Activated naive CD4-positive, alpha-beta T cell (primary cell): ENCODE measurements at places on chromosomes 2 and 18.

DNA sequence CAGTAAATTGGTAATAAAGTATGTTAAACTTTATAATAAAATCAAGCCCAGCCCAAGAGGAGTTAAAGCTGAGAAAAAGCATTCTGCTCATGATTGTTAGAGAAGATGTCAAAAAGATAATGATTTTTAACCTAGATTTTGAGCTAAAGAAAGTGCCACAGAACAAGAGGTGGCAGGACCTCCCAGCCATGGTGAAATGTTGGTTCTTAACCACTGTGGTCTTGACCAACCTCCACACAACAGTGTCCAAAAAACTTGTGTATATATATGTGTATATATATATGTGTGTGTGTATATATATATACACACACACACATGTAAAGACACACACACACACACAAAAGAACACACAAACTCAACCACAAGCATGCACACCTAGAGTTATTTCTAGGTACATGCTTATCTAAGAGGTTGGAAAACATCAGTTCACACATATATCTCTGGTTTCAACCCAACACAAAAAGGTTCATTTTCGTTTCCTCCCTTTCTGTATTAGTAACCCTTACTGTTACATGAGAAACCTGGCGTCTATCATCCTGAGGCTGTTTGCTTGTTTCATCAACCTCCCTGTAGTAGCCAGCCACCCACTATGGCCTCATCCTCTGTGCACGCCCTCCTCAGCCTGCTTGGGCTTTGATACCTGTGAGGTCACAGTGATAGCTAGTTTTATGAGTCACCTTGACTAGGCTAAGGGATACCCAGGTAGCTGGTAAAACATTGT lies 631.8 kb upstream of the ID2 start:
- no peak for DNase-seq

- DNase-seq: no peak
These were observed 135.3 kb downstream of the KCNE4 start for GRCh38 chr2:223187256-223187655.

- DNase-seq: no peak
These were observed 10.9 kb upstream of the KCNK3 start for GRCh38 chr2:26681656-26682055.

DNA sequence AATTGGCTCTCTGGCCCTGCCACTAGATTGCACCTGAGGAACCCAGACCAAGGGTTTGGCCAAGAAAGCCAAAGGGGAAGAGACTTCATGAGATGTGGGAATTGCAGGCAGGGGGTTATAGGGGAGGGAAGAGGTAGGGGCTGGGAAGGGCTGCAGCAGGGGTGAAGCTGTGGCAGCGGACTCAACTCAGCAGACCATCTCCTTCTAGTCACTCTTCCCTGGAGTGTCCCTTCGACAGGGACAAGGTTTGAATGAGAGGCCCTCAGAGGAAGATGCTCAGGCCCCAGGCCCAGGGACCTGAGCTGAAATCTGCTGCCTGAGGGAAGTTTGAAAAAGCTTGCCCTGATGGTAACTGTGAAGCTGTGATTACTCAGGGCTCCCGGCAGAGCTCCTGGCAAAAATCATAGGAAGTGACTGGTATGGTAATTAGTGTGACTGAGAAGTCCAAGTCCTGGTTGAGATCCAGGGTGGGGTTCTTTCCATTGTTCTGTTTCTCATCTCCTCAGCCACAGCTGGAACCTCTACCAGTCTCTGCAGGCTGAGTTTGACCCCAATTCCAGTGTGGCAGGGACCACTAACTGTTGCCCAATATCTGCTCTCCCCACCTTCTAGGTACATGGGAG lies 300.9 kb downstream of the CYP26B1 start:
- no peak for DNase-seq

DNA sequence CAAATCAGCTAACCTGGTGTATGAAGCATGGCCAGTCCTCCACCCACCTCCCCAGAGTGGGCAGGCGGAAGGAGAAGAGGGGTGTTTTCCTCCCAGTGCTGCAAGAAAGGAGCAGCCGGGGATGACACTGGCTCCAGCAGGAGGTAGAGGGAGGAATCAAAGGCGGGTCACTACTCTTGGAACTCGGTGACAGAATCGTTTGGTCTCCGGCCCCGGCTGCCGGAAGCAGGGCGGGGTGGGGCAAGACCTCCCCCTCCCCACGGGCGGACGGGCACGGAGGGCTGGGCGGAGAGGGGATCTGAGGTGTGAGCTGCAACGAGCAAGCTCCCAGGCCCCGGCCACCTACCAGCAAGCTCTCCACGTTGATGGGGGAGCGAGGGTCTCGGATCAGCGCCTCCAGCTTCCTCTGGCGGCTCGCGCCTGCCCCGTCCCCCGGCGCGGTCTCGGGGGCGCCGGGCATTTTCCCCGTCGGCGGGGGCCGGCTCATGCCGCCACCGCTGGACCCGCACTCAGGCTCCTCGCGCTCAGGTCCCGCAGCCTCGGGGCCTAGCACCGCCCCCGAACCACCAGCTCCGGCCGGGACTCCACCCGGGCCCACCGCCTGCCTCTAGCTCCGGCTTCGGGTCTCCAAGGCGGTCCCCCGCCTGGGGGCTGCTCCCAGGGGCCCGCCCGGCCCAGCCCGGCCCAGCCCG lies 640 bp downstream of the ROCK2 start:
- DNase-seq: no peak

- no peak for DNase-seq
These were observed 69.3 kb downstream of the INPP5D start for GRCh38 chr2:233129351-233129978.

DNA sequence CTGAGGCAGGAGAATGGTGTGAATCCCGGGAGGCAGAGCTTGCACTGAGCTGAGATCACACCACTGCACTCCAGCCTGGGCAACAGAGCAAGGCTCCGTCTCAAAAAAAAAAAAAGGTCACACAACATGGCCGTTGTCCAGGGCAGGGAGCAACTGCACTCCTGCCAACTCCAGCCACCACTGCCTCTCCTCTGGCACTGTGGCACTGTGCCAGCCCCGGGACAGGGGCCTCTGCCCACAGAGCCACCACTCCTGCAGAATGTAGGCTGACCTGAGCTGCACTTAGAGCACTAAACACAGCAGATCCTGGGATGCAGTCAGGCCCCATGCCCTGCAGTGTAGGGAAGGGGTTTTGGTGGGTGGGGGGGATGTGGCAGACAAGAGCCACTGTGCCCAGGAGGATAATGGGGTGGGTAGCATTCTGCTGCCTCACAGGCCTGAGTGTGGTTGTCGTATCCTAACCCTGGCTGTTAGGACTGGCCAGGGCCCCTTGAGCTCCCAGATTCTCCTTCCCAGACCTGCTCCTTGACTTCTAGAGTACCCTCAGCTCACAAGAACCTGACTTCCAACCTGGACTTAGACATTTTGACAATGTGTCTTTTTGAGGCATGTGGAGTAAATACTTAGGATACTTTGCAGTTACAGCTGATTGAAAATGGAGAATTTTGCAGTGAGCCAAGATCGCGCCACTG lies 69.4 kb upstream of the SH3RF3 start:
- DNase-seq: no peak

DNA sequence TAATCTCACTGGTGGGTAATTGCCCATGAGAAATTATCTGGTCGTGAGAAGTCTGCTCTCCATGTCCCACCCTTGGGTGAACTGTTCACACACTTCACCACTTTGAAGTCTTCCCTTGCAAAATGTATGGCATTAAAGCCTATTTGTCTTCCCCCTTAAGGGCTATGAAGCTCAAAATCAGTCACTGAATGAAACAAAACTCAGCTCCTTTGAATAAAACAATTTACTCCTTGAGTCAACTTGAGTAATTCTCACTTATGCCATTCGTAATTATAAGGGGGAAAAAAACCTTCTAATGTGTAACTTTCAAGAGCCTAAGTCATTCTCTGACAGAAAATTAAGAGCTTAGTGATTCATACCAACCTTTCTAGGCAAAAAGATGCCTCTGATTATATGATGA lies 48.8 kb upstream of the REL start:
- no peak for DNase-seq

- DNase-seq: no peak
These were observed 790.6 kb downstream of the NRXN1 start for GRCh38 chr2:50241282-50241681.

DNA sequence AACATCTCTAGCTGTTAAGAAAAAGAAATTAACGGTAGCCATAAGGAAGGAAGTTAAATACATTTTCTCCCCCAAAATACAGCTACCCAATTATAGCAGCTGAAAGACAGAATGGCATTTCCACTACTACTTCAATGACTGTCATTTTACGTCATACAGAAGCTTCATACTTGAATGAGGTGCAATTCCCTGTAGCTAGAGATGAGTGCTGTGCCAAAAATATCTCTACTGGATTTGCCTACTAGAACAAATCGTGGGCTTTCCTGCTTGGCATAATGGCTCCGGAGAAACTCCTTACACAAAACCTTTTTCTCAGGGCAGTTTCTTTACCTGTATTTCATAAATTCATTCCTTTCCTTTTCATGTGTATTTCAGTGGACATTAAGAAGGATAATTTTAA lies 36.3 kb upstream of the NRXN1 start:
- no peak for DNase-seq

- DNase-seq: no peak
These were observed 90.1 kb downstream of the ACKR3 start for GRCh38 chr2:236659758-236660150.

- no peak for DNase-seq
These were observed 116.9 kb downstream of the METTL8 start for GRCh38 chr2:171316755-171317337.

GRCh38 chr2:185526161-185526560 lies 212.4 kb upstream of the FSIP2 start:
- DNase-seq: no peak

- DNase-seq: no peak
These were observed 123.5 kb downstream of the PLEKHM3 start for GRCh38 chr2:207901829-207902228.

GRCh38 chr18:45355944-45356520 lies 259.2 kb upstream of the SLC14A2 start:
- DNase-seq: no peak

GRCh38 chr2:181305301-181306123 lies 151.7 kb upstream of the ITGA4 start:
- no peak for DNase-seq

DNA sequence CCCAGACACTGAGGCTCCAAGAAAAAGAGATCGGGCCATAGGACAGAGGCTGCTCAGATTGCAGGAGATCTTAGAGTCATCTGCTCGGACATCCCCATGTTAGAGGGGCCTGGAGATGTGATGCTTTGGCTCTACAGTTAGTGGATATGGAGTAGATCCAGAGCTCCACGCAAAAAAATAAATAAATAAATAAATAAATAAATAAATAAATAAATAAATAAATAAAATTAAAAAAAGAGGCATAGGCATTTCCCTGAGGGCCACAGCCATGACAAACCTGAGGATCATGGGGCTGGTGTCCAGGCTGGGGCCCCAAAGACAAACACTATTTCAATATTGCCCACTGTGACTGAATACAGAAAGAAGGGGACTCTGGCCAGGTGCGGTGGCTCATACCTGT lies 85.5 kb downstream of the PLB1 start:
- DNase-seq: no peak

DNA sequence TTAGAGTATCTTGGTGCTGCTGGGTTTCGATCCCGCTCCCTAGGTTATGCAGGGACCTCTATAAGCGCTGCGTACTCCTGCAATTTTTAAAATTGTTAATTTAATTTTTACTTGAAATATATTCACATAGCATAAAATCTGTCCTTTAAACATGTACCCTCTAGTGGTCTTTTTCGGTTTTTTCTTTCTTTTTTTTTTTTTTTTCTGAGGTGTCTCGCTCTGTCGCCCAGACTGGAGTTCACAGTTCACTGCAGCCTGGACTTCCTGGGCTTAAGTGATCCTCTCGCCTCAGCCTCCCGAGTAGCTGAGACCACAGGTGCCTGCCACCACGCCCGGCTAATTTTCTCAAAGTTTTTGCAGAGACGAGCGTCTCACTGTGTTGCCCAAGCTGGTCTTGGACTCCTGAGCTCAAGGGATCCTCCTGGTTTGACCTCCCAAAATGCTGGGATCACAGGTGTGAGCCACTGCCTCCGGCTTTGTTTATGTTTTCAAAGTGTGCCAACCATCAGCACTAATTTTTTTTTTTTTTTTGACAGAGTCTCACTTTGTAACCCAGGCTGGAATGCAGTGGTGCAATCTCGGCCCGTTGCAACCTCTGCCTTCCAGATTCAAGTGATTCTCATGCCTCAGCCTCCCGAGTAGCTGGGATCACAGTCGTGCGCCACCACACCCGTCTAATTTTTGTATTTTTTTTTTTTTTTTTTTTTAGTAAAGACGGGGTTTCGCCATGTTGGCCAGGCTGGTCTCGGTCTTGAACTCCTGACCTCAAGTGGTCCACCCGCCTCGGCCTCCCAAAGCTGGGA lies 585 bp upstream of the MOB1A start:
- no peak for DNase-seq

- no peak for DNase-seq
These were observed 98.7 kb downstream of the COL6A3 start for GRCh38 chr2:237315170-237315828.

- no peak for DNase-seq
These were observed 1342.0 kb upstream of the ZEB2 start for GRCh38 chr2:145861940-145862339.

- DNase-seq: no peak
These were observed 8.9 kb upstream of the MYL12A start for GRCh38 chr18:3238742-3239141.

DNA sequence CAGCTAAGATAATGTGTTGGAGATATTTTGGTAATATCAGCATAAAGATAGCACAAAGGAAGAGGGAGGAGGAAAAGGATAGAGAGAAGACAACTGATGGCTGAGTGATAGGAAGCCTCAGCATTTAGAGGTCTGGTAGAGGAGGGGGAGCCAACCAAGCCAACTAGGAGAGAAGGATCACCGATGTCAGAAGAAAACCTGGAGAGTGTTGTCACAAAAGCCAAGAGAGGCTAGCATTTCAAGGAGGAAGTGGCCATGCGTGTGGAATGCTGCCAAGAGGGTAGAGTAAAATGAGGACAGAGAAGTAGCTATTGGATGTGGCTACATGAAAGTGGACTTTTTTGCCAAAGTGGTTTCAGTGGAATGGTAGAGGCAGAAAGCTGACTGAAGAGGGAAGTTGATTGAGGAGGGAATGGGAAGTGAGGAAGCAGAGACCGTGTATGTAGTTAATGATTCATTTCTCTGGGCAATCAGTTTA lies 34.3 kb downstream of the LCLAT1 start:
- no peak for DNase-seq

GRCh38 chr2:152250421-152251100 lies 75.0 kb upstream of the STAM2 start:
- DNase-seq: no peak

- DNase-seq: no peak
These were observed 146.0 kb downstream of the VAPA start for GRCh38 chr18:10059610-10060468.

- no peak for DNase-seq
These were observed 5.4 kb downstream of the CFAP36 start for GRCh38 chr2:55524884-55525437.
